ENCODE measurements at places on chromosomes 12 and 14.

GRCh38 chr12:86950043-86950442 lies 693.9 kb upstream of the MGAT4C start:
- no peak for DNase-seq

- no peak for DNase-seq
Measured at GRCh38 chr12:51889216-51890132, 1.6 kb downstream of the ANKRD33 start.

- no peak for DNase-seq
Measured at GRCh38 chr14:96735526-96735925, 61.7 kb upstream of the VRK1 start.

DNA sequence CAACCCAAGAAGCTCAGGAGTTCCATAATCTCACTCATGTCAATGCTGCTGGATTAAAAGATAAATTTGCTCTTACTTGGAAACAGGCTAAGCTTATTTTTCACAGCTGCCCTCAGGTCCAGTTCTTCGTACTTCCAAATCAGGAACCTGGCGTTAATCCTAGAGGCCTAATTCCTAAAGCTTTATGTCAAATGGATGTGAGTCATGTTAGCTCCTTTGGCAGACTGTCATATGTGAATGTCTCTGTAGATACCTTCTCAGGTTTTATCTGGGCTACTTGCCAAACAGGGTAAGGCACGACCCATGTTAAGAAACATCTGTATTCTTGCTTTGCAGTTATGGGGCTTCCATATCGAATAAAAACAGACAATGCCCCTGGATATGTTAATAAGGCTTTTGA lies 504.6 kb downstream of the ALG10 start:
- no peak for DNase-seq

DNA sequence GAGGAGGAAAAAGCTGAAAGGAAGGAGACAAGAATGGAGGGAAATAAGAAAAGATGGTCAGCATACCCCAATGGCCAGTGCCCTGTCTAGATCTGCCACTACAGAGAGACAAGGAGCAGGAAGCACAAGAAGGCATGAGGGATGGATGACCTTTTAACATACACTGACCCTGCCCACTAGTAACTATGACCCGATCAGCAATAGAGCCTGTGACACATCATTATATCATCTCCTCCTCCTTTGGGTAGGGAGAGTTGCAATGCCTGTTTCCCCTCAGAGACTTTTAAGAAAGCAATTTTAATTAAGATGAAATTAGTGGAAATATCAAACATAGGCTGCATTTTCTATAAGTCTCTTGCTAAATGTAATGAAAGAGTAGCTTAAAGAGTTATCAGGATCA lies 4.7 kb upstream of the SLC2A13 start:
- DNase-seq = no peak

- no peak for DNase-seq
Measured at GRCh38 chr12:19846574-19846973, 407.3 kb downstream of the AEBP2 start.

- no peak for DNase-seq
Measured at GRCh38 chr12:53484686-53485575, 14.3 kb downstream of the MAP3K12 start.

DNA sequence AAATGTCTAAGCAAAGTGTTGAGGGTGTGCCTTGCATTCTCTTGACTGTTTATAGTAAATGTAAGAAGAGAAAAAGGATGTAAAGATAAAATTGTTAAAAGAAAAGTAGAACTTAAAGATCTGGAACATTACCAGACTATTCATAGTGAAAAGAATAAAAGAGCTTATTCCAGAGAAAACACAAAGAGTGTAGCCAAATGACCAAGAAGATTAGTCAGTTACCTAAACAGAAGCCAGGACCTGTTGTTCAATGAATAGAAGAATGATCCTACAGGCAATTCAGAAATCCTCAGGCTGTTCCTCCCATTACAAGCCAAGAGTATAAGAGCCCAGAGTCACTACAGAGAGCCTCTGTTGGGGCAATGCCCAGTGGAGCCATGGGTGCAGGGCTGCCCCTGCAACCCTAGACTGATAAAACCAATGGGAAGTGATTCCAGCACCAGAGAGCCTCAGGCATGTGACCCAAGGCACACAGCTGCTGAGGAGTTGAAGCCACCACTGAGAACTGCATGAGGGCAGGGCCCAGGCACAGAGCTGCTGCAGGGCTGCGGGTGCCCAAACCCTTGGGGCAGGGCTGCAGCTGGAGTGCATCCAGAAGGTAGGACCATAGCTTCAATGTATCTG lies 91.1 kb upstream of the SLC38A4 start:
- DNase-seq = no peak

GRCh38 chr12:42129595-42130204 lies 15.0 kb downstream of the GXYLT1 start:
- DNase-seq = no peak

- DNase-seq = no peak
Measured at GRCh38 chr12:24366514-24366913, 417.0 kb upstream of the SOX5 start.

DNA sequence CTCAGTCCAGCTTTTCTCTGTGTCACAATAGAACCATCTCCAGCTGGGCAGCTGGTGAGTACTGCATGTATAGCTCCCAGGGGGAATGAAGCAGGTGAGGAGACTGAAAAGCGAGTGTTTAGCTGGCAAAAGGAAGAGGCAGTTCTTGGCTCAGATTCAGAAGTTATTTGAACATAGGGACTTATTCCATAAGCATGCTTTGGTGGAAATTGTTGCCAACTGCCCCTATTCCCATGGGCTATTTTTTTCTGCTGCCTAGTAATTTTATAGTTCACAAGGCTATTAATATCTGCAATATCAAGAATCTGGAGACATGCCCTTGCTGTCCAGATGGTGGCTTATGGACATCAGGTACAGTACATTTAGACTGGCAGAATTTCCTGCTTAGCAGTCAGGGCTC lies 1112.7 kb downstream of the LRFN5 start:
- no peak for DNase-seq

- DNase-seq = no peak
Measured at GRCh38 chr14:106522990-106523389, 996.6 kb downstream of the TMEM121 start.
